ENCODE measurements at places on chromosomes 4 and X.

DNA sequence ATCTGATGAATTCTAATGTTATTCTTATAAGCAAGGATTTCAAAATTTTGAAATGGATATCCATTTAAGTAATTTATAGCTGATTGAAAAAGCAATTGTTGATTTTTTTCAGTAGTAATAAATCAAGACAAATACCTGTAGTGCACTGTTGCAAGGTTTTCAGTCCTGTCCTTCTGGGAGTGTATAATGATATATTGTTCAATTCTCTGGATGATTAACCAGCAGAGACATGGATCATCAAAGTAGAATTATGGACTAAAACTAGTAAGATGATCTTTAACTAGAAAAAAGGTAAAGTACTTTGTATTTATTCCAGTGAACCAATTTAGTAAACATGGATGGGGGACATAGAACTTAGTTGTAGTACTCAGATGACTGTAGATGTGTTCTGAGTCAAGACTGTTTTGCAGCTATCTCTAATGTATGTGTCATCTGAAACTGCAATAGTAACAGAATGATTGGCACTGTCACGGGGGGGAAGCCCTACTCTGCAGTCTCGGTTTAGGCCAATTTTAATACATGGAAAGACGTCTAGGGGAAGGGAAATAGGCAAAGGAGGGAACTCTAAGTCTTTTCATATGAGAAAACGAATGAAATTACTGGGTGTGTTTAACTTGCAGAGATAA is 121.9 kb downstream of the GLRA3 start:
- DNase-seq: no peak

DNA sequence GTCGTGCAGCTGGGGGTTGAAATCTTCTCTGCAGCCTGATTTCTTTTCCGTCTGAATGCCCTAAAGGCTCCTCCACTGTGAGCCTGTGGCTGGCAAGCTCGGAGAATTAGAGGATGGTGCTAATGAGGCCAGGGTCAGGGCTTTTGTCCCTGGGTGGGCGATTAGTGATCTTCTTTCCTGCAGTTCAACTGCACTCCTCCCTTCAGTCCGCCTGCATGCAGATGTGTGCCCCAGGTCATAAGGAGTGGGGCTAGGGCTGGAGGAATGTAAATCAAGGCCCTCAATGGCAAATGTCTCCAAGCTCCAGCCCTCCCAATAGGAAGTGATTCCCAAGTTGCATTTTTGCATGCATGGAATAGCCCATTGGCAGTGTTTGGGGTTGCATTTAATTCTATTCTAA is 405.0 kb downstream of the AFF2 start:
- DNase-seq: no peak

- no peak for DNase-seq
Measured at GRCh38 chr4:51884606-51885005, 41.7 kb downstream of the DCUN1D4 start.

GRCh38 chrX:154797006-154797405 is 8.3 kb downstream of the MPP1 start:
- DNase-seq: no peak

- no peak for DNase-seq
Measured at GRCh38 chr4:8537041-8537461, 43.1 kb upstream of the GPR78 start.

- no peak for DNase-seq
Measured at GRCh38 chrX:46407036-46407752, 138.0 kb downstream of the ZNF674 start.

All from right kidney (tissue), 9 donors.